ENCODE measurements at places on chromosomes 1 and 21. TPM values are rescaled to one million over a fixed set of nuclear protein-coding genes. Genes with fewer than 3 reads are reported as not detected.

CTSE gene
- not detected for total RNA-seq

FGR gene
- 3.0 TPM for total RNA-seq

ZFP69B gene
- 11.1 TPM for total RNA-seq

SPRR2B gene
- not detected for total RNA-seq

NCMAP gene
- not detected for total RNA-seq

AADACL4 gene
- total RNA-seq: not detected

VCAM1 gene
- not detected for total RNA-seq

C1QTNF12 gene
- total RNA-seq: 2.5 TPM

AKR7A3 gene
- 1.2 TPM for total RNA-seq

OR2L3 gene
- total RNA-seq: not detected

ILDR2 gene
- total RNA-seq: 8.0 TPM

CCDC190 gene
- total RNA-seq: not detected

SELP gene
- total RNA-seq: not detected

OR13G1 gene
- not detected for total RNA-seq

NTMT2 gene
- not detected for total RNA-seq

MAP10 gene
- 8.2 TPM for total RNA-seq

SPRR4 gene
- total RNA-seq: not detected

ATG4C gene
- 18.6 TPM for total RNA-seq

REN gene
- total RNA-seq: not detected

RUNX3 gene
- 35.2 TPM for total RNA-seq

All from Karpas-422 (cell line).